Naive B cell (primary cell): ENCODE measurements at places on chromosomes 12 and 14.

GRCh38 chr12:79897617-79898016 is 37.3 kb downstream of the PPP1R12A start:
- no peak for DNase-seq

DNA sequence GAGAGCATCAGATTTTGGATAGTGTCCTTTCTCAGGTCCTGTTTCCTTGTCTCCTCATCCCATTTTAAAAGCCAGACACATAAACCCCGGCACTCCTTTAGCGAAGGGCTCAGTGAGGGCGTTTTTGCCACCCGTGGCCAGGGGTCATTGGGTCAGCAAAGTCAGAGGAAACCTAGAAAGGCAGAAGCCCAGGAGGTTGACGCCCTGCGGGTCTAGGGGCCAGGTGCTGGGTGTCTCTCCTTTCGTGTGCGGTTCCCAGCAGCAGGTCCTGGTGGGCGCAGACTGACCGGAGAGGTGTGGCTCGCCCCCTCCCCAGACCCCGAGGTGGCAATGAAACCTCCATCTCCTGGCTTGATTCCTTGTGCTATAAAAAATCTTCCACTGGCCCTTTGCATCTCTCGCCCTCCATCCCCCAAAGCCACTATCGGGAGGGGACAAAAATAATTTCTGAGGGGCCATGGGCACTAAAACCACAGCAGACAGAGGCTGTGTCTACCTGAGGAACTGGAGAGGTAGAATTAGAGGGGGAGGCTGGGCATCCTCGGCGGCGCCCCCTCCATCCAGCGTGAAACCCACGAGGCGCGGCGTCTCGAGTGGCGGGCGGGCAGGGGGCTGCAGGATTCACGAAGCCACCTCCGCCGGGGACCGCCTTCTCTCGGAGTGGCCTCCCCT is 858 bp upstream of the FRMD6 start:
- DNase-seq: no peak

DNA sequence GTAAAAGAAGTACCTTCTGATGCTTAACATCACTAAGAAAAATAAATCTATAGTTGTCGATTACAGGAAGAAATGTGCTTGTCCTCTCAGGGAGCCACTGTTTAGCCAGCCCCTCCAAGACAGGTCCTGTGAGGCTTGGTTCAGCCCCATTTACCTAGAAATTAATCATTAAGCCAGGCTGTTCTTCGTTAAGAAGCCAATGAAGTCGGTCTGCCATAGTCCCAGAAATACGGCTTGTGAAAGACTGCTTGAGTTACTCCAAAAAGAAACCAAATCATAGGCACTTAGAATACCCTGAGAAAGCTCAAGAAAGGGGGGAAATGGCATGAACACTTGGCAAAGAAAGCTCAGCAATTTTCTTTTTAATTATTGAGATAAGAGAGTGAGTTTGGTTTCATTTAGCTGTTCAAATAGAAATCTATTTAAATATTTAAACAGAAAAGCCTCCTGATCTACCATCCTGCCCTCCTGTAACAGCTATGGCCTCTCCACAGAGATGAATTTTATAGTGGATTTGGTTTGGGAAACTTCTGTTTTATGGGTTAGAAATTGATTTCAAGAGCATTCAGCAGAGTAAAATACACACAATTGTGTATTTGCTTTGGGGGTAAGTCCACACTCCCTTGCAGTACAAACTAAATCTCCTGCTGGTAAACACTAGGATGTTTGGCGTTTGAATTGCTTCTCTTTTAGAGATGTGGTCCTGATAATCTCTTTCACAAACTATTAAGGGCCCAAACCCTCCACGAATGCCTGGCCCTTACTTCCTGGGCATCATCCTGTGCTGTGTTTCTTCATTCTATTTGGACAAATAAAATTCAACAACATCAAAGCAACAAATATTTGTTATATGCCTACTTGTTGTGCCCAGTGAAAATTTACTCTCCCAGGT is 234.4 kb downstream of the SEC23A start:
- DNase-seq: no peak

DNA sequence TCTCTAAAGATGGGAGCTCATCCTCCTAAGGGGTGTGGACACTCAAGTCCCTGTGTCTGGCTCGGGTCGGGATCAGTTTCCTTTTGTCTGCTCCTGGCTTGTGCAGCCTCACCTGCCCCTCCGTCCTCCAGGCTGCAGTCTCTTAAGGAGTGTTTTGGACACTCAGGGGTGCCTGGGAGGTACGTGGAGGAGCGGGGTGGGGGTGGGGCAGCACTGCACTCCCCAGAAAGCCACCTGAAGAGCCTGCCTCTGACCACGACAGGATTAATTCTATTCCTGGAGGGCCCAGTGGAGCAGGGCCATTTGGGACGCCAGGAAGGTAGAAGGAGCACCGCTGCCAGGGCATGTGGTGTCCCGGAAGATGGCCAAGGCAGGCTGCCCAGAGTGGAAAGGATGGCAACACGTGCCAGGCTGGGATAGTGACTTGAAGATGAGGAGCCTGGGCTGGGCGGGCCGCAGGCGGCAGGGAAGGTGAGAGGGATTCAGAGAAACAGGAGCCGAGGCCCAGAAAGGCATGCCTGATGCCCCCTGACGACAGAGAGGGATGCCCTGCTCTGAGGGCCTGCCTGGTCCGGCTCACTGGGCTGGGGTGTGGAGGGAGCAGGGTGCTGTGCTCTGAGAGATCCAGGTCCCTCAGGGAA is 14.8 kb upstream of the LRTM2 start:
- DNase-seq: no peak

GRCh38 chr12:53602176-53602864 is 23.9 kb downstream of the ATF7 start:
- DNase-seq: no peak

DNA sequence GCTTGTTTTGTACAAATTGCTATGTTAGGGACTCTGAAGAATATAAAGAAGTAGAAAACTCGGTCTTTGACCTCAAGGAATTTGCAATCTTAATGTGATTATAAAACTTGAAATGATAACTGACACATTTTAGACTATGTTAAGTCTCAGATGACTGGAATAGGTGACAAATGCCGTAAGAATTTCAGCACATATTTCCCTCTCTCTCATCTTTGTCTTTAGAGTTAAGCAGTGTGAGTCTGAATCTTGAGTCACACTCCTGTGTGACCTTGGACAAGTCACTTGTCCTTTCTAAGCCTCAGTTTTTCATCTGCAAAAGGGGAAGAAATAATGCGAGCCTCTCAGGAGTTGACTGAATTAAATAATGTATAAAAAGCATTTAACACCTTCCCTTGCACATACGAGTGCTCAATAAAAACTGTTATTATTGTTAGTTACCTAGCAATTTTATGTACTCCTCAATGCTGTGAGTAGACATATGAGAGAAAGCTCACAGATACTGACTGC is 103.7 kb downstream of the DYRK2 start:
- no peak for DNase-seq

DNA sequence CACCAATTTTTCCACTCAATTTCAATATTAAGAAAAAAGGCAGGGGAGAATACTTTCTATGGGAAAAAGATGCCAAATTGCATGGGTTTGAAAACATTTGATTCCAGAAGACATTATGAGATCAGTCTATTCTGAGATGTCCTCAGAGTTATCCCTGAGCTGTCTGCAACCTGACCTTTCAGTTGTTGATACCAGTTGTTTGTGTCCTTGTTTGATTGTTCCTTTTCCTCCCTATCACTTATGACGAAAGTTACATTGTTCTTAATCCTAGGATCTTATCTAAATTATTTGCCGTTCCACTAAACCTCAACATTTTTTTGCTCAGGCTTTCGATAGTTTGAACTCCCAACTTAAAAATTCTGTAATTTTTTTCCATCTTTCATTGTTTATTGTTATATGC is 336.3 kb upstream of the NOVA1 start:
- DNase-seq: no peak

- no peak for DNase-seq
These were observed 1253.9 kb downstream of the SLC16A7 start for GRCh38 chr12:60849723-60850122.

GRCh38 chr14:62179367-62180018 is 417.3 kb downstream of the SNAPC1 start:
- no peak for DNase-seq

- no peak for DNase-seq
These were observed 215.6 kb upstream of the PPFIA2 start for GRCh38 chr12:81974762-81975161.

GRCh38 chr12:53053218-53054111 is 3.6 kb downstream of the TNS2 start:
- peak; percentile 47 for DNase-seq

- no peak for DNase-seq
These were observed 461.2 kb downstream of the TMEM121 start for GRCh38 chr14:105987563-105987962.

DNA sequence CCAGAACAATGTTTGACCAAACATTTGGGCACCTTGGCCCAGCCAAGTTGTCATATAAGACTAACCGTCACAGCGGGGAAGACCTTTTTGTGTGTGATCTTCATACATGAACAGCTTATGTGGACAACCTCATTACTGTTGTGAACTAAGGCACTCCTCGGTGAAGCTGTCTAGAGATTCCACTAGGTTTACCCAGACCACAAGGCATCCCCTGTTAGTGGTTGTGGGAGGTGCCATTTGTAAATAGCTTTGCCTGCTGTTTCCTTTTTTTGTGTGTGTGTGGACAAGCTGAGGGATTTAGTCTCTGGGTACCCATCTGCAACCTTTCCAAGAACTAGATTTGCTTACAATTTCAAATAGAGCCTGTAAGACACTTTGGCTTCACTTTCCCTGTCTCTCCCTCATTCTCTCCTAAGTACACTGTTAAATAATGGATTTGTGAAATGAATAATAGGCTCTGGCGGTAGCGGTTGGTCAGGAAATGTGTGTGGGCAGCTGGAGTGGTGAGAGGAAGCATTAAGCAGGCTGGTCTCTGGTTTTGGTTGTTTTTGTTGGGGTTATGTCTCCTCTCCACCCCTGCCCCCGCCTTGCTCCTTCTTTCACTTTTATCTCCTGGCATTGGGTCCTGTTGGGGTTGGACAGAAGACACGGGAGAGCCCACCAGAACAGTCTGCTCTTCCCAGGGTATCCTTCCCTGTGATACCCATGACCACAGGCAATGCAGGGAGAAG is 727.6 kb downstream of the VRK1 start:
- no peak for DNase-seq

DNA sequence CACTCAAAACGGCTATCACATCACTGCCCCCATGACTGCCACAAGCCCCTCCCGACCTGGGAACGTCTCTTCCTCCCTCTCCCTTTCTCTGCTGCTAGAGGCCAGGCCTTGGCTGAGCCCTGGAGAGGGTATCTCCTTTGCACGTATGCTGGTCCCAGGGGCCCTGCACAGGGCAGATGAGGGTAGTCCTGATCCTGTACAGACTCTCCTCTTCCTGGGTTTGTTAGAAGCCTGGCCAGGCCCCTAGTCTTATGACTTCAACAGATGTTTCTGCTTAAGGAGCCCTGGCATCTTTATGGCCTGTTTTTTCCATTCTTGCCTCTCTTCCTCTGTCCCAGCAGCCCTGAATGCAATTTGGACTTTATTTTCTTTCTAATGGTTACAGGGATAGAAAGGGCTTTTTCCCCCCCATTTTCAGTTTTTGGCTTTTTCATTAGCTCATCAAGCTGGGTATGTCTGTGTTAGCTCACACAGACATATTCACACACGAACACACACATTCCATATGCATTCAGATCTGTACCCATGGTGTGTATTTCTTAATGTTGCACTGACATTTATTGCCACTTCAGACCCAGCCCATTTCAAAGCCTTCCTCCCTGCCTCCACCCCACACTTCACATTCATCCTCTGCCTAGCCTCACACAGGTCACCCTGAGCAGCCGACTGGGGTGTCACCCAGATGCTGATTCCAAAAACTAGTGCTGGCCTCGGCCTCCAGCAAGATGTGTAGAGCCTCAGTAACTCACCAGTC is 203.2 kb downstream of the ZFP36L1 start:
- no peak for DNase-seq

GRCh38 chr14:49954171-49954631 is 61.3 kb downstream of the ARF6 start:
- DNase-seq: no peak

DNA sequence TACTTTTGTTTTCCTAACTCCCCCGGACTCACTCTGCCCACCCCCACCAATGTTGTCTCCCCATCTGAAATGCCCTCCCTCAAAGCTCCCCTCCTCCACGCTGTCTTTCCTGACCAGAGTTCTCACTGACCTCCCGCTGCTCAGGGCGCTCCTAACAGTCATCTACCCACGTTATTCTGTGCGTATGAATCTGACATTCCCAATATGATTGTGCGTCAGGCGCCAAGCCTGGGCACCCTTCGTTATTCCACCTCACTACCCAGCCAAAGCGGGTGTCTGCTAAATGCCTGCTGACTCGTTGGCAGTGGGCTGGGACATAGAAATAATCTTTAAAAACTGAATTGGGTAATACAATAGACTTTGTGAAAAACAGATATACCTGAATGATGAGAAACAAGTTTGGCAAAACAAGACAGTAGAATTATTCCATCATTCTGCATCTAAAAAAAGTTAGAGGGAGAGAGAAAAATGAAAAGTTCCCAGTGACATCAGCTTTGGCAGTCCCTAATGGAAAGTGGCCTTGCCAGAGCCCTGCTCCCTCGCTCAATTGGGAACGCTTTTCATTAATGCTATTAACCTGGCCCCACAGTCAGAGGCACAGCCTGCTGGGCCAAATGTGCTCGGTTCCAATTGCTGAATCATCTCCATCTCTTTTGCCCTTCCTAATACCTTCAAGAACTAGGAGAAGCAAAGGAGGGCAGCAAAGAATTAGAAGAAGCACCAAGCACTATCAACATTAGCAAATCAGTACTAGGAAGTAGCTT is 74.0 kb upstream of the PLXNC1 start:
- DNase-seq: no peak

- peak; percentile 31 for DNase-seq
These were observed 60.6 kb downstream of the PTPRB start for GRCh38 chr12:70576341-70577282.

GRCh38 chr12:124140944-124141486 is 153.9 kb upstream of the RFLNA start:
- DNase-seq: no peak

DNA sequence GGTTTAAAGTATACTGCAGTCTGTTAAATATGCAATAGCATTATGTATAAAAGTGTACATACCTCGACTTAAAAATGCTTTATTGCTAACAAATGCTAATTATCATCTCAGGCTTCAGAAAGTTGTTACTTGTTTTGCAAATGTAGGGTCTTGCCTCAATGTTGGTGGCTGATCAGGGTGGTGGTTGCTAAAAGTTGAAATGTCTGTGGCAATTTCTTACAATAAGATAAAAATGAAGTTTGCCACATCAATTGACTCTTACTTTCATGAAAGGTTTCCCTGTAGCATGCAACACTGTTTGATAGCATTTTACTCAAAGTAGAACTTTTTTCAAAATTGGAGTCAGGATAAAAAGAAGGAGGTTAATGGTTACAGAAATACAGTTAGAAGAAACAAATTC is 407.7 kb upstream of the OR4E1 start:
- DNase-seq: no peak

DNA sequence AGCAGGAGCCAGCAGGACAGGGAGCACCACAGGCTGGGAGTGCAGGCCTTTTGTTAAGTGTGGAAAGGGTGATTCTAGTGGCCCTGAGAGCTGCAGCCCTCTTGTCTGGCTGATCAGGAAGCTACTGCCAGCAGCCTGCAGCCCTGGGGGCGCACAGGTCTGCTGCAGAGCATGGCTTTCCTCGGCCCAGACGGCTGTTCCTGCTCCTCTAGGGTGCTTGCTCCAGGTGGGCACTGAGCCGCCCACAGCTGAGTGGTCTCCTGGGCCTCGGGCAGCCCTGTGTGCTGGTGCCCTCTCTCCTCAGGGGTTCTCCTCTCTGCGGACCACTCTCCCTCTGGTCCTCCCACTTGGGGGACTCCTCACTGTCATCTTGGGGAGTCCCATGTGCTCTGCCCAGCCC is 18.9 kb downstream of the CCDC88C start:
- DNase-seq: no peak
